ENCODE measurements at places on chromosomes 7 and 10. TPM values are rescaled to one million over a fixed set of nuclear protein-coding genes. Genes with fewer than 3 reads are reported as not detected.

DNA sequence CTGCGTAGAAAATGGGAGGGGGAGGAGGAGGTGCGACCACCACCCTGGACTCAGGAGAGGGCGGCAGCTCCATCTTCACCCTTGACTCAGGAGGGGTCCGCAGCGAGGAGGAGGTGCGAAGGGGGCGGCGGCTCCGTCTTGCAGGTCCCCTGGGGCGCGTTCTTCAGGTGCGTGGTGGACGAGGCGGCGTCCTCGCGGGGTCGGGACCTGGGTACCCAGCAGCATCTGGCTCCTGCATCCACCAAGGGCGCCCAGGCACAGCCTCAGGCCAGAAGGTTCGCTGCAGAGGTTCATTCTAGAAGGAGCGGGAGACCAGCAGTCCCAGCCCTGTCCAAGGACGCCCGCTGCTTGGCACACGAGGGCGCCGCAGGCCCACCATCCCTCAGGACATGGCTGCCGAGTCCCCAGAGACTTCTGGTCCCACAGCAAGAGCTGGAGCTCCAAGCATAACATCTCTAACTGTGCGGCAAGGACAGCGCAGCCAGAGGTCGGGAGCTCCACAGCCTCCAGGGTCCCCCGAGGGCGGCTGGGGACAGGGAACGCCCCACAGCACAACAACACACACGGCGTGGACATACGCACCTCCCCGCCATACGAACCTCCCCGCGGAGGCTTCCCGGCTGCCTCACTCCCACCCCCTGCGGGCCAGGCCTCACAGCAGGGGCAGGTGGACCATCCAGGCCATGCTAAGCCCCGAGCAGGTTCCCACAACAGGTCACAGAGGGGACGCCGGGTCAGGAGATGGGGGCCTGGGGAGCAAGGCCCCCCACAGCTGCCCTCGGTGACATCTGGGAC is 16.8 kb upstream of the DPYSL4 start:
- no peak for DNase-seq
- no peak overlapping the region for H3K4me3 ChIP-seq
- no peak overlapping the region for H3K27ac ChIP-seq
- no peaks in the 10 kb centered on the region for H3K27me3 ChIP-seq

The CD36 gene
- total RNA-seq: 979 TPM

DNA sequence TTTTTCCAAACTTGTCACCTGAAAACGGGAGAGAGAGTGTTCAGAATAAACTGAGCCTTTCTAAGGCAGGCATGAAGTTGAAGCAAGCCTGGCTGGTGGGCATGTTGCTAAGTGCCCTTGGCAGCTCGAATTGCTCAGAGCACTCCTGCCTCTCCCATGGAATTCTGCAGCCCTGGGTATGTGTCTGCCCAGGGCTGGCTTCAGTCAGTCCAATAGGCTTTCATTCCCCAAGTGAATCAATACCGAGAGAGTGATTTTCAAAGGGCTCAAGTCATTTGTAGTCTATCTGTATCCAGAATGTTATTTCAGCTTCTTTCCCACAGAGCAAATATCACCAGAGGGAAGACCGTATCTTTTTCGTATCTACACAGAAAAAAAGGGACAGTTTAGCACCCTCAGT is 415.5 kb upstream of the COBL start:
- H3K4me3 ChIP-seq: no peak overlapping the region
- DNase-seq: no peak
- H3K4me1 ChIP-seq: no peaks in the 10 kb centered on the region
- no peak overlapping the region for H3K27ac ChIP-seq

The STAG3 gene
- total RNA-seq: 0.56 TPM

The DLX6 gene
- total RNA-seq: not detected

DNA sequence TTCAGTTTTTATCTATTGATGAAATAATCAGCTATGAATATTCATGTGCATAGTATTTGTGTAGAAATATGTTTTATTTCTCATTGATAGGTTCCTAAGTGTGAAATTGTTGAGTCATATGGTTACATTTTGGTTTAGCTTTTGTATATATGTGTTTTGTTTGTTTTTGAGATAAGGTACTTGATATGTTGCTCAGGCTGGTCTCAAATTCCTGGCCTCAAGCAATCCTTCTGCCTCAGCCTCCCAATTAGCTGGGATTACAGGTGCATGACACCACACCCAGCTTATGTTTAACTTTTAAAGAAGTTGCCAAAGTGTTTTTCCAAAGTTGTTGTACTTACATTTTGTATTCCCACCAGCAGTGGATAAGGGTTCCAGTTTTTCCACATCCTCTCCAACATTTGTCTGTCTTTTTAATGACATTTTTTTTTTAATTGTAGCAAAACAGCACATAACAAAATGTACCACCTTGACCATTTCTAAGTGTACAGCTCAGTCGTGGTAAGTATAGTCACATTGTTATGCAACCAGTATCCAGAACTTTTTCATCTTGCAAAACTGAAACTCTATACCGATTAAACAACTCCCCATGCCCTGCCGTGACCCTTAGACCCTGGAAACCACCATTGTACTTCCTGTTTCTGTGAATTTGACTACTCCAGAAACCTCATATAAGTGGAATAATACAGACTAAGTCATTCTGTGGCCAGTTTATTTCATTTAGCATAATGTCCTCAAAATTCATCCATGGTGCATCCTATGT is 12.6 kb upstream of the UBE2D1 start:
- no peak overlapping the region for H3K4me3 ChIP-seq
- no peak for DNase-seq
- peak overlapping the region; percentile 79 for H3K27ac ChIP-seq
- no peaks in the 10 kb centered on the region for H3K36me3 ChIP-seq

DNA sequence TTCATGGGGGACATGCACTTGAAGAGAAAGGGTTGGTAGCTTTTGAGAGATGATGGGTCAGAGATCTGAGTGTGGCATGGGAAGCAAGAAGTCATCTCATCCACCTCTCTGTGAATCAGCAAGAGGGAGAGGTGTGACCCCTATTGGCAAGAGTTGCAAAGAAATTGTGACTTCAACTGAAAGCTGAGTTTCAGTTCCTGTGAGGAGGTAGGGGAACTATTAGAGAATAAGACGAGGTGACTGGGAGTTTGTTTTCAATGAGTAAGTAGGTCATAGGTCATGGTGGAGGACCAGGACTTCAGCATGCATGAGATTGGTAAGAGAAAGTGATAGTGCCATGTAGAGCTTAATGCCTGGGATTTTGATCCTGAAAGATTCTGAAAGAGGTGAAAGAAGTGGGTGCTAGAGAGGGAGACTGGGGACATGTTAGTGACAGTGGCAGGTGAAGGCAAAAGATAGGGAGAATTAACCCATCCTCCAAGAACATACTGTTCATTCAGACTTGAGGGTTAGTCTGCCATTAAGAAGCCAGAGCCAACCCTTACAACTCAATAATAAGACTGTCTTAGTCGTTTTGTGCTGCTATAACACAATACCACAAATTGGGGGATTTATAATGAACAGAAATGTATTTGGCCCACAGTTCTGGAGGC is 75.5 kb upstream of the CAPZA2 start:
- no peaks in the 10 kb centered on the region for H3K27me3 ChIP-seq
- no peaks in the 10 kb centered on the region for H3K4me1 ChIP-seq
- H3K27ac ChIP-seq: no peak overlapping the region

The GRID2IP gene
- total RNA-seq: not detected

DNA sequence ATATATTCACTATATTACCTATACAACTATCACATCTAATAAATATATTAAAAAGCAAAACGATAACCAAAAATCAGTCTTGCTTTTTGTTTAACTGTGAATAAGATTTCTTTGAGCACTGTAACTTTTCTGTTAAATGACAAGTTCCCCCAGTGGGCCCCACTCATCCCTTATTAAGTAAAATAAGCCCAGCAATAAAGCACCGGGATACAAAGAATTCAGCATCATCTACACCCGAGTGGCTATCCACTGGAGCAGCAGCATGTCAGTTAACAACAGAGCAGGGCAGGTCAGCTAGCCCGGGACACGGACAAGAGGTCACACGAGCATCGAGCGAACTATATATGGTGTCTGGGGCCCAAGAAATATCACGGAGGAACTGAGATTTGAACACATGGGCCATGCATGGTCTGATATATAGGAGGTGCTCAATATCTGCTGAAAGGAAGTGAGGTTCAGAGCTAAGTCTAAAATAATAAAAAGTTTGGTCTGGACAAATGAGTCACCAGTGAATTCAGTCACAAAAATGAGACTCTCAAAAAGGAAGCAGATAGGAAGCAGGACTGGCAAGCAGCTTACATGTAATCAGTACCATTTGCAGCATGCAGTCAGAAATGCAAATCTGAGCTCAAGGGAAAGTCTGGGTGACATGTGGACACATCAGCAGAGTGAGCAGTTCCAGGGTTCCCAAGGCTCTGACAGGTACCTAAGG is 4.1 kb downstream of the ERCC6 start:
- H3K27me3 ChIP-seq: no peaks in the 10 kb centered on the region
- H3K36me3 ChIP-seq: peaks cover 29% of the 10 kb centered on the region
- peak overlapping the region; percentile 70 for H3K27ac ChIP-seq
- no peak overlapping the region for H3K4me3 ChIP-seq
- H3K4me1 ChIP-seq: peaks cover 7% of the 10 kb centered on the region

GRCh38 chr7:12927635-12928434 is 240.4 kb downstream of the ARL4A start:
- H3K27ac ChIP-seq: no peak overlapping the region
- no peaks in the 10 kb centered on the region for H3K36me3 ChIP-seq
- H3K4me3 ChIP-seq: no peak overlapping the region
- no peaks in the 10 kb centered on the region for H3K4me1 ChIP-seq

- peaks cover 32% of the 10 kb centered on the region for H3K36me3 ChIP-seq
- no peaks in the 10 kb centered on the region for H3K27me3 ChIP-seq
- no peaks in the 10 kb centered on the region for H3K4me1 ChIP-seq
- H3K4me3 ChIP-seq: no peak overlapping the region
- no peak overlapping the region for H3K27ac ChIP-seq
Observed at GRCh38 chr7:5501465-5501864, 77.8 kb upstream of the TNRC18 start.

DNA sequence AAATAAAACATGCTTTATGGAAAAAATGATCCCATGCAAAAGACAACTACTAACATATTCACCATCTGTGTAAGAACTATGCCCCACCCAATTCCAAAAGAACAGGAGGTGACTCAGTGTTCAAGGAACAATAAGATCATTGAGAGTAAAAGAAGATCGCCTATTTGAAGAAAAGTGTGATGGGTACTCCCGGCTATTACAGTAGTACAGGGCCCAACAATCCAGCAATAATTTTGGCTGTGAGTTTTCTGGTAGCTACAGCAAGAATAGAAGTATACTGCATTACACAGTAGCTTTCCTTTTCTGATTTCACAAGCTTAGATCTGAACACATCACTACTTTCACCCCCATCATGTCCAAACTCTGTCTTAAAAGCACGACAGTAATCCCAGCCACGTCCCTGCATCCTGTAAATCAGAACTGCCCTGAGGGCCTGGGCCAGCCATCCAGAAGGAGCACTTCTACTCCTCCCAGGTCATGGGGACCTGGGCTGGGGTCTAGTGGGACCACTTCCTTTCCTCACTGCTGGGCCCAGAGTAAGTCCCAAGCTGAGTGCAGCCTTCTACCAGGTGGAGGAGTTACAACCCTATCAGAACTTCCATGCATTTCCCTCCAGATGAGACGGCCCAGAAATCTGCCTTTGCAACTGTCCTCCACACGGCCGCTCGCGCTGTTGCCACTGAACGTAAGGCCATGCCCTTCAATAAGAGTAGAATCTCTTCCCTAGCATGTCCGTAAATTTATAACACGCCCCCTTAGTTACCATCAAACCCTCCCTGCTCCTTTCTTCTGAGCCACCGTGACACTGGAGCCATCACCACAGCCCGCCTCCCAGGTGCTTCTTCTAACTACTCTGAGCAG is 7.9 kb downstream of the ESYT2 start:
- peak overlapping the region; percentile 13 for H3K4me3 ChIP-seq
- H3K36me3 ChIP-seq: peaks cover 2% of the 10 kb centered on the region
- no peak for DNase-seq
- peak overlapping the region; percentile 87 for H3K27ac ChIP-seq

GRCh38 chr10:103793920-103794883 is 61.2 kb downstream of the SH3PXD2A start:
- peaks cover under 1% of the 10 kb centered on the region for H3K36me3 ChIP-seq
- no peaks in the 10 kb centered on the region for H3K27me3 ChIP-seq
- no peak for DNase-seq
- no peak overlapping the region for H3K4me3 ChIP-seq
- H3K4me1 ChIP-seq: peaks cover 20% of the 10 kb centered on the region

- no peaks in the 10 kb centered on the region for H3K27me3 ChIP-seq
- DNase-seq: no peak
- H3K4me1 ChIP-seq: peaks cover 9% of the 10 kb centered on the region
- no peak overlapping the region for H3K27ac ChIP-seq
- H3K4me3 ChIP-seq: no peak overlapping the region
- no peaks in the 10 kb centered on the region for H3K36me3 ChIP-seq
Observed at GRCh38 chr10:124591123-124591495, 129.5 kb downstream of the LHPP start.

DNA sequence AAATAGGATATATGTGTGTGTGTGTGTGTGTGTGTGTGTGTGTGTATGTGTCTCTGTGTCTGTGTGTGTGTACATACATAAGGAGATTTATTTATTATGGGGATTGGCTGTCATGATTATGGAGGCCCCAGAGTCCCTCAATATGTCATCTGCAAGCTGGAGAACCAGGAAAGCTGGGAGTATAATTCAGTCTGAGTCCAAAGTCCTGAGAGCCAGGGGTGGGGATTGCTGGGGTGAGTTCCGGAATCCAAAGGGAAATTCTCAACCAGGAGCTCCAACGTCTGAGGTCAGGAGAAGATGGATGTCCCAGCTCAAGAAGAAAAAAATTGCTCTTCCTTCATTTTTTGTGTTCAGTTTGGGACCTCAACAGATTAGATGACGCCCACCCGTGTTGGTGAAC is 50.7 kb upstream of the PLPP4 start:
- no peak for DNase-seq
- H3K36me3 ChIP-seq: no peaks in the 10 kb centered on the region
- no peak overlapping the region for H3K4me3 ChIP-seq
- no peak overlapping the region for H3K27ac ChIP-seq
- no peaks in the 10 kb centered on the region for H3K27me3 ChIP-seq

GRCh38 chr7:2019711-2020511 is 212.8 kb downstream of the MAD1L1 start:
- no peaks in the 10 kb centered on the region for H3K27me3 ChIP-seq
- peak overlapping the region; percentile 33 for H3K4me3 ChIP-seq
- no peak overlapping the region for H3K27ac ChIP-seq
- no peaks in the 10 kb centered on the region for H3K36me3 ChIP-seq
- DNase-seq: peak; percentile 84

- peak within 1 kb of the TSS; percentile 69 for H3K27ac ChIP-seq
- H3K27me3 ChIP-seq: no peaks in the 10 kb centered on the region
- peak; percentile 99 for DNase-seq
- peak within 1 kb of the TSS; percentile 89 for H3K4me3 ChIP-seq
- H3K4me1 ChIP-seq: peaks cover 43% of the 10 kb centered on the region
Observed at GRCh38 chr7:876077-876971, at the start of gene GET4. GET4 (plus strand) TSS chr7:876554; CDS start chr7:876646, 92 bp downstream.

GRCh38 chr7:84697506-84697905 is 489.4 kb downstream of the SEMA3D start:
- H3K4me3 ChIP-seq: no peak overlapping the region
- no peaks in the 10 kb centered on the region for H3K4me1 ChIP-seq
- DNase-seq: no peak
- H3K27ac ChIP-seq: no peak overlapping the region
- no peaks in the 10 kb centered on the region for H3K27me3 ChIP-seq
- no peaks in the 10 kb centered on the region for H3K36me3 ChIP-seq

- H3K4me3 ChIP-seq: peak overlapping the region; percentile 22
- H3K36me3 ChIP-seq: no peaks in the 10 kb centered on the region
- no peak overlapping the region for H3K27ac ChIP-seq
- H3K27me3 ChIP-seq: peaks cover 100% of the 10 kb centered on the region
Observed at GRCh38 chr7:23469150-23469960, 936 bp downstream of the IGF2BP3 start.
